ENCODE measurements at places on chromosomes 12 and 14.

DNA sequence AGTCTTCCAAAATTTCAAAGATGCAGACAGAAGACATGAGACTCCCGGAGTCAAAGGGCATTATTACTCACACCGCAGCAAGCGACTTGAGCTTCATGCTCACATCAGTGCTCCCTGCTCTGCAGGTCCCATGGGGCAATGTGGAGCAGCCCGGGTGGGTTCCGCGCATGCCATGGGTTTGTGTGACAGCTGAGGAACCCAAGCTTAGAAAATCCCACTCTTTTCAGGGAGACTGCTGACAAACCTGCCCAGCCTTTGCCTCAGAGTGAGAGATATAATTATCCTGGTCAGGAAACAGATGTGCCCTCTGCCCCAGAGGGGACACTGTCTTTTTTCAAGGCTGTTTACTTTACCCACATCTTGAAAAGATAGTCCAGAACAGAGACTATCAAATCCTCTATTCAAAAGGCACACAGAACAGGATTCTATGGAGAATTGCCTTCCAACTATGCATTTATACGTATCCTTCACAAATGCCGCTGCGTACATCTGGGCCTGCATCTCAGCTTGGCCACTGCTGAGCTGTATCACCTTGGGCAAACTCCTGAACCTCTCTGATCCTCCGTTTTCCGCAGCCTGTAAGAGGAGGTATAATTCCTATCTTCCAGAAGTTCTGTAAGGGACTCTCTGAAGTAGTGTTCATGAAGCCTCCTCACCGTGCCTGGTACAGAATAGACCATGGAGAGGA is 16.0 kb downstream of the C14orf132 start:
- DNase-seq: no peak

GRCh38 chr12:122423258-122424165 is 1.0 kb upstream of the CLIP1 start:
- DNase-seq: peak; percentile 9

- DNase-seq: no peak
These were observed 33.1 kb upstream of the DICER1 start for GRCh38 chr14:95190346-95190840.

DNA sequence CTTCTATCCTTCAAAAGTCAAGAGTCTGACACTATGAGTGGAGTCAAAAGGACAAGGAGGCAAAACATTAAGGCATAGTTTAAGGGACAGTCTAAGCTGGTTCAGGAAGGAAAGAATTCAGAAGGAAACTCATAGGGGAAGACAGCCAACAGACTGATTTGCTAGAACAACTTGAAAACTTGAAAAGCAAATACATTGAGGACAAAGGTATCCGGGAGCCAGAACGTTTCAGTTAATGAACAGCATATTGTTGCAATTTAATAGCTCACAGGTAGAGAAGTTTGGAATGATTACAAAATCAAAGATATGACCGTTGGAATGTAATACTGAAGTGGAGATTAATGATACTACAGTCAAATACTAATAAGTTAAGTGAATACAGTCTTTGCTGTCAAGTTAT is 312.8 kb upstream of the RPL10L start:
- DNase-seq: no peak

- DNase-seq: no peak
These were observed 41.3 kb upstream of the LMNTD1 start for GRCh38 chr12:25594376-25594775.

DNA sequence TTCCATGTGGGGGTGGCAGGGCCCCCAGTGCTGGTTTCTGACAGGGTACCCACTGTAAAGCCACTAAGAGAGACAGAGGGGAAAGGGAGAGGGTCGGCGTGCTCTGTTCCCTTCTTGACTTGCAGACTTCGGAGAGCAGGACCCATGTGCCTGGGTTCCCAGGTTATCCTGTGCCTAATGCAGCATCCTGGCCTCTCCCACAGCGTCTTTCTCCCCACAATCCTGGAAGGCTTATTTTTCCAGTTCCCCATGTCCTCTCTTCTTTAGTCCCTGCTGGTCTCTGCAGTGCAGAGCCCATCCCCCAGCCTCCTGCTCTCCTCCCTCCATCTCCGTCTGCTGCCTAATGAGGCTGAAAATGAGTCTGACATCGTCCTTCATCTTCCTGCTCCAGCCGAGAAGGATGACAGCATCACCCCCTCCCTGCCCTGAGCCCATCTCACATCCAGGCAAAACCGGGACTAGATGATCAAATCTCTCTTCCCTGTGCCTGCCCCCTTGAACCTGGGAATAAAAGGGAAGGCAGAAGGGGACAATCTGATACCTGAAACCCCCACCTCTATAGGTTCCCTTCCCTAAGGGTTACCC is 15.1 kb downstream of the CALCOCO1 start:
- no peak for DNase-seq

DNA sequence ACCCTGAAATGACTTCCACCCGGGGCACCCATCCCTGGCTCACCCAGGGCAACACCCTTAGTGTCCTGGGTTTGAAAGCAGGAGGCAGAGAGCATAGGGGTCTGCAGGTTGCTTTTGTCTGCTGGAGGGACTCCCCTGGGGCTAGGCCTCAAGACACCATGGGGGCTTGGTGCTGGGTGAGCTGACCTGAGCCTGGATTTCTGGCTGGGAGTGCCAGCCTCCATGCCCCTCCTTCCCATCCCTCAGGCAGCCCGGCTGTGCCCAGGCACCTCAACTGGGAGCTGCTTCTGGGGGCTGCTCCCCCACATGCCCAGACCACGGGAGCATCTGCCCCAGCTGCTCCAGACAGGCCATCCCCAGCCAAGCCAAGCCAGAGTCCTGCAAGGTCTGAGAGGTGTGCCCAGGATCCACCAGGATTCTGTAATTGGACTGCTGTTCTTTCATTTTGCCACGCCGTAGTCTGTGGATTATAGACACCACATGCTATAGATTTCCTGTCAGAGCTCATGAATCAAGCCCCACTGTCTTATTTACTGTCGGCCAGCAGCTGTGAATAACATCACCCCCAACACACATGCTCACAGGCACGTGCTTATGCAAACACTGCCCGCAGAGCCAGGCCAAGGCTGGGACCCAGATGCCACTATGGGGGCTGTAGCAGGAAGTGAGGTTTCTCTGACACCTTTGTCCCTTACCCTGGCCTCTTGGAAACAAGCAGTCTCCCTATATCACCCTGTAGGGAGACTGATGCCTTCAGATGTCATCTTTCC is 29.4 kb upstream of the ESRRB start:
- no peak for DNase-seq

DNA sequence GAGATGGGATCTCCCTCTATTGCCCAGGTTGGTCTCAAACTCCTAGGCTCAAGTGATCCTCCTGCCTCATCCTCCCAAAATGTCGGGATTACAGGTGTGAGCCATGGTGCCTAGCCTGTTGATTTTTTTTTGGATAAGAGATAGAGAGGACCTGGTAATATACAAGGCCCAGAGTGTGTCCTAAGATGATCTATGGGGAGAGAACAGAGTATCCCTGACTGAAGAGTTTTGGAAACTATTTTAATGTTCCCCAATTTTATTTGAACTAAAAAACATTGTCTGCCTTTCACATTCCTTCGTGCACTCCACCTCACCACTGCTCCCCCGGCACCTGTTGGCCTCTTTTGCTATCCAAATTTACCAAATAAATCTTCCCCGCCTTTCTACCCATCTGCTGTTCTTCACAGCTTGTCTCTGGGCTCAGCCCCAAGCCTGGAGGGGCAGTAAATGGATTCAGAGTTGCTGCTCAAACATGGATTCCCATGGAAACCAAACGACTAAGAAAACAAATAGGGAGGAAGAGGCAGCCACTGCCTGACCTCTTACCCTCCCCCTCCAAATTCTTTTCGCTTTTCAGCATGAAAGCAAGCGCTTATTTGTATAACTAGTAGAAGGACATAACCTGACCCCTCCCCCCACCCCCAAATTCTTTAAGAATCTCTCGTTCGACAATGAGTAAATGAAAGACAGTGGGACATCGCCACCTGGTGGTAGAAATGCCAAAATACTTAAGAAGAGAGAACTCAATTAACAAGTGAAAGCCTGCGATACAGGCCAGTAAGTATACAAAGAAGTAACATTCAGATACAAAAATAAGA is 22.6 kb downstream of the OR10G3 start:
- DNase-seq: peak; percentile 83

DNA sequence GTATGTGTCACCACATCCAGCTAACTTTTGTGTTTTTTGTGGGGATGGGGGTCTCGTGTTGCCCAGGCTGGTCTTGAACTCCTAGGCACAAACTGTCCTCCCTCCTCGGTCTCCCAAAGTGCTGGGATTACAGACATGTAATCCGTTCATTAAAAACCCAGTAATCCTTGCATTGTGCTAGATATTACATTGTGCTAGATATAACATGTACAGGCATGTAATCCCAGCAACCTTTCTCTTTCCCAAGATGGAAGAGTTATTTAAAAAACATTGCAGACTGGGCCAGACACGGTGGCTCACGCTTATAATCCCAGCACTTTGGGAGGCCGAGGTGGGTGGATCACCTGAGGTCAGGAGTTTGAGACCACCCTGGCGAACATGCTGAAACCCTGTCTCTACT is 19.7 kb downstream of the ELK3 start:
- no peak for DNase-seq

- no peak for DNase-seq
These were observed 18.0 kb downstream of the FOXN4 start for GRCh38 chr12:109291117-109291516.

- DNase-seq: no peak
These were observed 8.2 kb downstream of the TESC start for GRCh38 chr12:117090816-117091711.

- DNase-seq: peak; percentile 81
These were observed 6.6 kb downstream of the CARMIL3 start for GRCh38 chr14:24058260-24058950.

DNA sequence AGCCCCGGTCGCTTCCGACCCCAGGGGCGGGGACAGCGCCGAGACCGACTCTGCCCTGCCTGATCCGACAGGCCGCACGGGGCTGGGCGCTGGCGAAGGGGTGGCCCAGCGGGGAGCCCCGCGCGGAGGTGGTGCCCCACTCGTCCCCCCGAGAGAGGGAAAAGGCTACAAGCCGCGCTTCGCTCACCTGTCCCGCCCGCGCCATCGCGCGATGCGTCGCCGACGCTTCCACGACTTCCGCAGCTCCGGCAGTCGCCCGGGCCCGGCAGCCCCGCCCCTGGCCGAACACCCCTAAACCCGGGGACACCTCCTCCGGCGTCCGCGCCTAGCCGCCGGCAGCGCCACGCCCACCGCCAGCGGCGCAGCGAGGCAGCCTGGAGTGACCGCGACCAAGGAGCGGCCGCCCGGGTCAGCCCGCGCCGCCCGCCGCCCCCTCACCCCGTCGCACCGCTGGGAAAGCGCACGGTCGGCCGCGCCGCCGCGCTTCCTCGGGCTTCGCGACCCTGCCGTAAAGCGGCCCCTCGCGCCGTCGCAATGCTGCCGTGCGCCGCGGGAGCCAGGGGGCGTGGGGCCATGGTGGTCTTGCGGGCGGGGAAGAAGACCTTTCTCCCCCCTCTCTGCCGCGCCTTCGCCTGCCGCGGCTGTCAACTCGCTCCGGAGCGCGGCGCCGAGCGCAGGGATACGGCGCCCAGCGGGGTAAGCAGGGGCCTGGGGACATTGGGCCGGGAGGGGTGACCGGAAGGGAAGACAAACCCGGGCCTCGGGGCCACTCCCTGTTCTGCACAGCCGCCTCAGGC is at the start of the genes BAG5 and COA8:
BAG5 (minus strand) TSS at position 229 of the 797 bp plus-strand sequence. CDS start 1,493 bp downstream, outside the sequence.
COA8 (plus strand) TSS at position 532 of the 797 bp plus-strand sequence; CDS start at position 574, 42 bp downstream.
- DNase-seq: peak; percentile 86

GRCh38 chr14:21071225-21072030 is 1.3 kb downstream of the ARHGEF40 start:
- peak; percentile 69 for DNase-seq

DNA sequence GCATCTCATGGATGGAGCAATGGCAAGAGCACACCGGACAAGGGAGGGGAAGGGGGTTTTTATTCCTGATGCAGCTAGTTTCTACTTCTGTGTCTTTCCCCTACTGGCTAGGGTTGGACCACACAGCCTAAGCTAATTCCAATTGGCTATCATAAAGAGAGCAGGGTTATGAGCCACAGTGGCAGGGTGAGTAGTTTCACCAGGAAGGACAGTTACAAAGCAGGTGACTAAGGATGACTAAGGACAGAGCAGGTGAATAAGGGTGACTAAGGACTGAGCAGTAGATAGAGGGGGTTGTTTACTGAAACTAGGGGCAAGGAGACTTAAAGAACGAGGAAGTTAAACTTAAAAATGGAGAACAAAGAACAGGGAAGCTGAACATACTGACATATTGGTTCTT is 321.4 kb upstream of the SEL1L start:
- DNase-seq: no peak
